ENCODE measurements at places on chromosomes 1 and 21.
A peak's percentile ranks its signal among the peaks of the same experiment; 100 is the strongest.

DNA sequence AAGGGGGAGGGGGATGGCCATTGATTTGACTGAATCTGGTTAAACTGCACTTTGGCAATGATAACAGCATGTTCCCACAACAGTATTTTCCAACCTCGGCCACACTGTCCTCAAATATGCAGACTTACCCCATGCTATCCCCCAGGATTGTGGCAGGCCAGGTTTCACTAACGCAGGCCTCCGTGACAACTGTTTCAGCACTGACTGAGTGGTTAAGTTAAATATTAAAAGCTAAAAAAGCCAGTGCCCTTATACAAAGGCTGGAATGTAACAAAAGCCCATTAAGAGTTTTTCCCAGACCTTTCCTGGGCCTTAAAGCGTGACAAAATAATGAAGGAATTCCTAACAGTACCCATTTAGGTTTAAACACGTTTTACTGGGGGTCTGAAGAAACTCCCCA lies 202.9 kb downstream of the USP25 start:
- no peak for DNase-seq

- no peak for DNase-seq
Observed at GRCh38 chr1:178727014-178727895, 2.2 kb downstream of the RALGPS2 start.

DNA sequence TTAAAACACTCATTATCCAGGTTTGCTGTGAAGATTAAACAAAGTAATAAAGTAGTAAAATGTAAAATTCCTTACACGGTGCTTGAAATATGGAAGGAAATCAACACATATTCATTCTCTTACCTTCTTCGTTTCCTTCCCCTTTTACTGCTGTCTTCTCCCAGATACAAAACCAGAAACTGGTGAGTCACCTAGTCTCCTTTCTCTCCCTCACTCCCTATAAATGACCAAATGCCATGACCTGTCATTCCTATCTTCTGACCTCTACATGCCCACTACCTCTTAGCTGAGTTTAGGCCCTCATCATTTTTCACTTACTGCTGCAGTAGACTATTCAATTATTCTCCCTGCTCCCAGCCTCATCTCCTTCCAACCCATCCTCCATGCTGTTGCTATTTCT lies 4.3 kb upstream of the NR1I3 start:
- DNase-seq = no peak

DNA sequence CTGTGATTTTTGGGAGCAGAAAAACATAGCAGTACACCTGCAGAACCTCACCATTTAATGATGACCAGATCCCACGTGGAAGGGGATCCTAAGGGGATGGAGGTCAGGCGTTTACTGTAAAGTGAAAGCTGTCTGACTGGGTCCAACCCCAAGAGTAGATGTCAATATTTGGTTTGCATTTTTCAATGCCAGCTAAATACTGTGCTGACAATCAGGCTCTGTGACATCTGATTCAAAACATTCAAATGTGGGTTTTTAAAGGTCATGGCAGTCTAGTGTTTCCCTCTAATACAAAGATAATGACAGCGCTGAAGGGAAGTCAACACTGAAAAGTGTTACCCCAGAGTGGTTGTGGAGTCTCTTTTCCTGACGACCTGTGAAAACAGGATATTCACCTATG lies 68.1 kb downstream of the SPAG17 start:
- DNase-seq = no peak

DNA sequence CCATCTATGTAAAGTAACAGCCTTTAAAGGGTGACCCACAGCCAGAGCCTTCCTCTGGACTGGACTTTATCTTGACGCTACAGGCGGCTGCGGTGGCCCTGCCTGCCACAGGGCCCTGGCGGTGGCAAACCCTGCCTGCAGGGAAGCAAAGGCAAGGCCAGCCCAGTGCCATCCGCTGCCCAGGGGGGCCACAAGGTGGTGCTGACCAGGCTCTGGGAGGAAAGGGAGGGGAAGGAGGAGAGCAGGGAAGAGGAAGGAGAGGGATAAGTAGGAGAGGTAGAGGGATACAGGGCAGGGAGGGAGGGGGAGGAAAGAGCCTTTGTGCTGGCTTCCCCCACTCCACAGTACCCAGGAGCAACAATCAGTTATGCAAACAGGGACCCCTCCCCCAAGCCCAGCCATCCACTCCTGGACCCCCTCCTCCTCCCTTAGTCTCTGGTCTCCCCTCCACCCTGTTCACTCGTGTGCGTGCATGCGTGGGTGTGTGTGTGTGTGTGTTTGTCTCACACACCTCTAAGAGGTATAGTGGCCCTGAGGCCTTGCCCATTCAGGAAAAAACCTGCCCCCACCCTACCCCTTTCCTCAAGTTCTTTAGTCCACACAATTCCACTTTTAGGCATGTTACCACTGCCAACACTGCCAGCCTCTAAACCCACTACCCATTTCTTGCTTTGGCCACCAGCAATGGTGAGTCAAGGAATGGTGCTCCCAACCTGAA lies 30.3 kb downstream of the SSBP3 start:
- DNase-seq = no peak

- DNase-seq = peak; percentile 63
Observed at GRCh38 chr1:54950369-54951163, 29.9 kb upstream of the TMEM61 start.

GRCh38 chr1:241707442-241707841 lies 55.4 kb downstream of the WDR64 start:
- DNase-seq = no peak

DNA sequence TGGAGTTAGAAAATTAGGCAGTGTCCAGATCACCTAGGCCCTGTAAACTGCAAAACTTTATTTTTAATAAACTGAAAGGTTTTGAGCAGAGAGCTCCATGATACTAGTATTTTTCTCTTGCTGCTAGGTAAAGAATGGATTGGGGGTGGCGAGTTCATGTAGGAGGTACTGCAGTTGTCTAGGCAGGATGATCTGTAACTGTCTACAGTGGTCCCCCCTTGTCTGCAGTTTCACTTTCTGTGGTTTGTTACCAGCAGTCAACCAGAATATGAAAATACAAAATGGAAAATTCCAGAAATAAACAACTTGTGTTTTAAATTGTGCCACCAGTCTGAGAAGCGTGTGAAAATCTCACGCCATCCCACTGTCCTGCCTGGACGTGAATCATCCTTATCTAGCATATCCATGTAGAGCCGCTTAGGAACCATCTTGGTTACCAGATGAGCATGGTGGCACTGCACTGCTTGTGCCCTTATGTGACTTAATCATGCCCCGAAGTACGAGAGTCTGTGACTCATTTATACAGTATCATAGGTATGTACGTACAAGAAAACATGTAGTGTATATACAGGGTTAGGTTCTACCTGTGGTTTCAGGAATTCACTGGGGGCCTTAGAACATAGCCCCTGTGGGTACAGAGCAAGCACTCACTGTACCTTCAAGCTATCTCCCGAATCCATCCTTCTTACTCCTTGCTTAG lies 94.2 kb downstream of the AHCTF1 start:
- no peak for DNase-seq

DNA sequence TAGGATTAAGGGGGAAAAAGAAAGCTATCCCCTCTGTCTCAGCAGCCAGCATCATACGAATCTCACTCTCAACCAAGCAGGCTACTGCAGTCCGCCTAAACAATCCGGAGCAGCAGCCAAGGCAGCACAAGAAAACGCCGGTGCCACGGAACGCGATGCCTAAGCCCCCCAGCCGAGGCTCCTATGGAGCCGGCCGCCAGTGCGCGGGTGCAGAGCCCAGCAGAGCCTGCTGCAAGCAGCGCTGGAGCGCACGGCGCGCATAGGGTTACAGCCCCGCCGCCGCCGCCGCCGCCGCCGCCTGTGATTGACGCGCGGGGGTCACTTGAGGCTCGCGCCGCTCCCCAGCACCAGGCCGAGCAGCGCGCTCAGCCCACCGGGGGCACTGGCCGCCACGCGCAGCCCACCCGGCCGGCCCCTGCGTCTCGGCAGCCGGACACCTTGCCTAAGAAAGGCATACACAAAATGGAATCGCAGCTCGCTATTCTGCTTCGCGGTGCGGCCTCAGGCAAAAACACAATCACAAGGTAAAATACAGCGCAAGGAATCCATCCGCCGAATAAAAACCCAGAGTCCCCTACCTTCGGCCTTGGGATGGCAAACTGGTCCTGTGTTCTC lies 780 bp downstream of the HIVEP3 start:
- DNase-seq = no peak

DNA sequence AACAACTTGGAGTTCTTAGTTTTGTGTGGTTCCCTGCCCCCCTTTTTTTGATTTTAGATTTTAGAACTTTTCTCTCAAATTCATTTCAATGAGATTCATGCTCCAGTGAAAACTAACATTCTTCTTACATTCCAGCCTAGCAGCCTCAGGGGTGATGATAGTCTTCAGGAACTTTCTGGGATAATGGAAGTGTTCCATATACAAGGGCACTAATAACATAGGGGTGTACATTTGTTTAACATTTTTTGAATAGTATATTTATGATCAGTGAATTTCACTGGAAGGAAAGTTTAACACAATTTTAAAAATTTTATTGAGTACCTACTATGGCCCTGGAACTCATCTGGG lies 61.4 kb upstream of the ZNF648 start:
- DNase-seq = no peak

Data from AG04449 (cell line).